ENCODE measurements at places on chromosomes 5 and 9. TPM values are rescaled to one million over a fixed set of nuclear protein-coding genes. Genes with fewer than 3 reads are reported as not detected.
A peak's percentile ranks its signal among the peaks of the same experiment; 100 is the strongest.

DNA sequence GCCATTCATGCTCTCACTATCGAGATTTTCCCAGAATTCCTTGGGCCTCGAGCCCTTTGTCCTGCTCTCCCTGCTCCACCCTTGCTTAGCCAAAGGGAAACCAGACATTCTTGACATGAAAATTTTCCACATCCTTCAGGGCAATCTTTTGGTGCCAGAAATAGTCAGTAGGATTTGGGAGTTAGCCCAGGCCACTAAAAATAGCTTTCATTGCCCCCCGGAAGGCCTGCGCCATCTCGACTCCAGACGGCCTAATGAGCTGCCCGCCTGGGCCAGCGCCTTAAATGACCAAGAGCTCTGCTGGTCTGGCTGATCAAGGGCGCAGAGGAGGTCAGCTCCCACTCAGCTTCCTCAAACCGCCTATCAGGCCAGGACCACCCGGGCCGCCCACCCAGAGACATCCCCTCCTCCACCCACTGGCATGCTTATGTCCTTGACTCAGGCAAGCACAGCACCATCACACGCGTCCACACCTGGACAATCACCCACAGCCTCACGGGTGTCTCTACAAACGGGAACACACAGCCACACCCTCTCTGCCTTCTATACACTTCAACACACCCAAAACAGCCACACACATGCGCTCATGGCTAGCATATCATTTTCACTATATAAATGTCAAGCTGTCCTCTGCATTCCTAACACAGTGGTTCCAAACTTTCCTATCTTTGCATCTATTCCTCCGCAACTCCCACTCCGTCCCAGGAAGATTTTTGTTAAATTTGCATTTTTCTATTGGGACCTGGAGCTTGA lies 20.9 kb downstream of the DUSP1 start:
- H3K4me1 ChIP-seq: peaks cover 7% of the 10 kb centered on the region
- H3K36me3 ChIP-seq: no peaks in the 10 kb centered on the region
- H3K27me3 ChIP-seq: no peaks in the 10 kb centered on the region
- no peak overlapping the region for H3K4me3 ChIP-seq
- peak overlapping the region; percentile 62 for H3K27ac ChIP-seq

LARP1 gene
- total RNA-seq: 123 TPM

DNA sequence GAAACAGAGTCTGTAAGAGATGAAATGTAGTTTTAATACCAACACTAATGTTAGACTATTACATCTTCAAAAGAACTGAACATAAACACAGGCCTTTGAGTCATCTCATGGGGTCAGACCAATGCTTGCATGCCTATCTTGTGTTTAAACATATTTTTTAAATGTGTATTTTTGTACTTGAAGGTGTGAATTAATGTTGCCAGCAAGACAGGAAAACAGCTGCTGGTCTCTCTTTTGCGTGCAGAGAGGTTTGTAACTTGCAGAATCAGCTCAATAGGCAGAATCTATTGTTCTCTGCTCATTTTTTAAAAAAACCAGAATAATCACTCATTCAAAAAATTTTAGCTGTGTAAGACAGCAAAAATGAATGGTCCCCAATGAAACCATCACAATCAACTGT lies 180.2 kb downstream of the ALDH1A1 start:
- no peaks in the 10 kb centered on the region for H3K27me3 ChIP-seq
- H3K27ac ChIP-seq: no peak overlapping the region
- no peak for DNase-seq
- H3K36me3 ChIP-seq: no peaks in the 10 kb centered on the region
- H3K4me3 ChIP-seq: no peak overlapping the region
- no peaks in the 10 kb centered on the region for H3K4me1 ChIP-seq

GRCh38 chr5:177357146-177357458 lies 622 bp upstream of the RGS14 start:
- no peaks in the 10 kb centered on the region for H3K36me3 ChIP-seq
- no peak for DNase-seq
- peaks cover 13% of the 10 kb centered on the region for H3K4me1 ChIP-seq
- no peak overlapping the region for H3K4me3 ChIP-seq
- peak overlapping the region; percentile 76 for H3K27ac ChIP-seq

RMRP gene
- 3,638 TPM for total RNA-seq

DNA sequence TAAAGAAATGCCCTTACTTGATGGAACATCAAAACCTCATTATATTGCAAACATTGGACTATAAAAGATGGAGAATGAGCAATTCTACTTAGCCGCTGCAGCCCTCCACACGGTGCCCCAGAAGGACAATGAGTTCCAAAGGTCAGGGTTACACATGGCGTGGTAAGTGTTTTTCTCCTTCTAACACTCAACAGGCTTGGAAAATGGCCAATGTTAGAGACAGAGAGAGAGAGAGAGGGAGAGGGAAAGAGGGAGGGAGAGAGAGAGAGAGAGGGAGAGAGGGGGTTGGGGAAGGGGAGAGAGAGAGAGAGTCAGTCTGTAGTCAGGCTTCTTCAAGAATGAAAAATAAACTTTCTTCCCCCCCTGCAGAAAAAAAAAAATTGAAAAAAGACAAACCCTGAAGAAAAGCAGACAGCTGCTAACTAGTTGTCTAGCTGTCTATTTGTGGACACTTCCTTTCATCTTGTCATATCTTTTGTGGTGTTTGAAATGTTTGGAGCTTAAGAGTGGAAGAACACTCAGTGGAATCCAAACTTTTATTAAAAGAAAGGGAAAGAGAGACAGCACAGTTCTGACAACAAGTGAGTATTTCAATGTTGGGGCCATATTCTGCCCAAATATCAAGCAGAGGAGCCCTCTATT lies 324.8 kb downstream of the TMEM38B start:
- no peak overlapping the region for H3K27ac ChIP-seq
- no peaks in the 10 kb centered on the region for H3K36me3 ChIP-seq
- no peaks in the 10 kb centered on the region for H3K4me1 ChIP-seq
- no peak overlapping the region for H3K4me3 ChIP-seq
- no peak for DNase-seq
- no peaks in the 10 kb centered on the region for H3K27me3 ChIP-seq

RBM22 gene
- total RNA-seq: 22.1 TPM

TRPM6 gene
- 21.5 TPM for total RNA-seq

- no peak for DNase-seq
- no peak overlapping the region for H3K4me3 ChIP-seq
- no peak overlapping the region for H3K27ac ChIP-seq
- H3K36me3 ChIP-seq: no peaks in the 10 kb centered on the region
- H3K4me1 ChIP-seq: no peaks in the 10 kb centered on the region
Measured at GRCh38 chr5:146240951-146241350, 37.5 kb downstream of the RBM27 start.

DNA sequence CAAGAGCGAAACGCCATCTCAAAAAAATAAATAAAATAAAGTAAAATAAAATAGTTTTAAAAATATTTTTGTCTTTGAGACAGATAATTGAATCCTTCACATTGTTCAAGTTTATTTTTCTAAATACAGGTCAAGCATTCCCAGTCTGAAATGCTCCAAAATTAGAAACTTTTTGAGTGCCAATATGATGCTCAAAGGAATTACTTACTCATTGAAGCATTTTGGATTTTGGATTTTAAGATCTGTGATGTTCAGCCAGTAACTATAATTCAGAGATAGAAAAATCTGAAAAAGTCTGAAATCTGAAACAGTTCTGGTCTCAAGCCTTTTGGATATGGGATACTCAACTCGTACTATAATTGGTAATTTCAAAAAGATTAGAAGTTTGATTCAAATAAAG lies 39.8 kb downstream of the RBM27 start:
- peaks cover 12% of the 10 kb centered on the region for H3K36me3 ChIP-seq
- H3K27ac ChIP-seq: no peak overlapping the region
- no peaks in the 10 kb centered on the region for H3K27me3 ChIP-seq
- no peaks in the 10 kb centered on the region for H3K4me1 ChIP-seq
- no peak for DNase-seq

PRRX2 gene
- not detected for total RNA-seq

GRCh38 chr9:92739346-92739970 lies 25.2 kb downstream of the BICD2 start:
- DNase-seq: no peak
- no peak overlapping the region for H3K4me3 ChIP-seq
- H3K36me3 ChIP-seq: no peaks in the 10 kb centered on the region
- H3K27me3 ChIP-seq: no peaks in the 10 kb centered on the region
- peaks cover 29% of the 10 kb centered on the region for H3K4me1 ChIP-seq

DNA sequence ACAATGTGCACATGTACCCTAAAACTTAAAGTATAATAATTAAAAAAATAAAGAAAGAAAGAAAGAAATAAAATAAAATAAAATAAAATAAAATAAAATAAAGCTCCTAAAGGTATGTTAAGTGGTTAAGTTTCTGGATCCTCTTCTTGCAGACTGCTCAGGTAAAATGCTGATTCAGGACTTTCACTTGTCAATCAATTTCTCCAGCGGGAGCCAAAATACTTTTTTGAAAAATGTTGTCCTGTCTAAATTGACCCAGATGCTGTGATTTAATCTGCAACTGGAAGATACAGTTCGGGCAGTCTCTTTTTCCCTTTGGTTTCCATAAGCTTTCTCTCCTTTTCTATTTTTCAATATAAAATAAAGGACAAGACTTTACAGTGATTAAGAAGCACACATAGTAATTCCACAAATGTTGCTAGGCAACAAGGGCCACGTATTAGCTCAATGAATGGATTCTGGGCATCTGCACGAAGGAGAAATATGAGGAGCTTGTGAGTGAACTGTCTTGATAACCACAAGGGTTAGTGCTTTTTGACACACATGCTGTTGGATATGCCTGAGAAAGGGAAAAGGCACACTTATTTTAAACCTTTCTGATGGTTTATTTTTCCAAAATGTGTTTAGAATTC lies 38.6 kb downstream of the HTR4 start:
- no peaks in the 10 kb centered on the region for H3K36me3 ChIP-seq
- H3K27me3 ChIP-seq: no peaks in the 10 kb centered on the region
- H3K4me3 ChIP-seq: no peak overlapping the region
- no peaks in the 10 kb centered on the region for H3K4me1 ChIP-seq

- H3K4me3 ChIP-seq: no peak overlapping the region
- H3K27me3 ChIP-seq: no peaks in the 10 kb centered on the region
- no peak overlapping the region for H3K27ac ChIP-seq
- no peaks in the 10 kb centered on the region for H3K4me1 ChIP-seq
Measured at GRCh38 chr9:5575000-5575399, 53.9 kb upstream of the RIC1 start.

DNA sequence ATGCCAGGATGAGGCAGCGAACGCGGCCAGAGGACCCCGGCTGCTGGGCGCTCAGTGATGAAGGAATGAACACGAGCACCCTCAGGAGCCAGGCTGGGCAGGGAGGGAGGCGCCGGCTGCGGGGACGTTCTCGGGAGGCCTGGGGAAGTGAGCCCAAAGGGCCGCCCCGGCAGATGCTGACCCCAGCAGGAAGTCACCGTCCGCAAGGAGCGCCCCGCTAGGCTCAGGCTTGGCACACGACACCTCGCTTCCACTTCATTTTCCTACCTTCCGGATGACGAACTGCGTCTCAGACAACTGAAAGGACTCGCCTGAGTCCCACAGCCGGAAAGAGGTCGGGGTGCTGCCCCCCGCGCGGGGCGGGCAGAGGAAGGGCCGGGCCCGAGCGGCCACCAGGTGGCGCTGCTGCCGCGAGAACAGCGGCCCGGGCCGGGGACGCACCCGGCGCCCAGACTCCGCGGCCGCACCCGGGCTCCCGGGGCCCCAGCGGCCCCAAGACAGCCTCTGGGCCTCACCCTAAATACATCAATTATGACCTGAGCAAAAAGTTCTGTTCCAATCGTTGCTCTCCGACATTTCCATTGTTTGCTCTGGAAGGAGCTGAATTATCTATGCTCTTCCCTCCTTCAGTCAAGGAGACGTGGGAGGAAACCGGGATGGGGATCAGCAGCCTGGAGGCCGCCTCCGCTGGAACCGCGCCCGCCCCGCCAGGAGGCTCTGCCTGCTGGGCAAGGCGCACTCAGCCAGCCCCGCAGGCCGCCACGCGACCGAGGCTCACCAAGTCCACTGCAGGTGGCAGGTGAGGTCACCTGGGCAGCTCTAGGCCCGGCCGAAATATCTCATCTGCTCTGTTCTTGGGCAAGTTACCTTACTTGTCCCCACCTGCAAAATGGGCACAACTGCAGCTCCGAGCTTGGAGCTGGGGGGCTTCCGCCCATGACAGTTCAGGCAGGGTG lies 107.0 kb downstream of the ZNF354C start:
- no peak overlapping the region for H3K4me3 ChIP-seq
- H3K36me3 ChIP-seq: no peaks in the 10 kb centered on the region
- H3K4me1 ChIP-seq: no peaks in the 10 kb centered on the region
- no peak overlapping the region for H3K27ac ChIP-seq
- no peaks in the 10 kb centered on the region for H3K27me3 ChIP-seq
- peak; percentile 34 for DNase-seq

GRCh38 chr5:141180313-141180712 lies 1.9 kb upstream of the PCDHB16 start:
- H3K4me3 ChIP-seq: no peak overlapping the region
- DNase-seq: no peak
- no peaks in the 10 kb centered on the region for H3K36me3 ChIP-seq
- H3K4me1 ChIP-seq: no peaks in the 10 kb centered on the region
- peaks cover 18% of the 10 kb centered on the region for H3K27me3 ChIP-seq
- no peak overlapping the region for H3K27ac ChIP-seq

BARHL1 gene
- total RNA-seq: not detected

GRCh38 chr5:2750758-2751464 lies 566 bp downstream of the IRX2 start:
- no peaks in the 10 kb centered on the region for H3K36me3 ChIP-seq
- H3K27me3 ChIP-seq: peaks cover 97% of the 10 kb centered on the region
- no peak overlapping the region for H3K27ac ChIP-seq
- H3K4me1 ChIP-seq: peaks cover 11% of the 10 kb centered on the region
- H3K4me3 ChIP-seq: no peak overlapping the region

FAM163B gene
- total RNA-seq: not detected

- H3K27me3 ChIP-seq: no peaks in the 10 kb centered on the region
- H3K27ac ChIP-seq: no peak overlapping the region
Measured at GRCh38 chr5:32076699-32077695, 97.1 kb downstream of the GOLPH3 start.

DNA sequence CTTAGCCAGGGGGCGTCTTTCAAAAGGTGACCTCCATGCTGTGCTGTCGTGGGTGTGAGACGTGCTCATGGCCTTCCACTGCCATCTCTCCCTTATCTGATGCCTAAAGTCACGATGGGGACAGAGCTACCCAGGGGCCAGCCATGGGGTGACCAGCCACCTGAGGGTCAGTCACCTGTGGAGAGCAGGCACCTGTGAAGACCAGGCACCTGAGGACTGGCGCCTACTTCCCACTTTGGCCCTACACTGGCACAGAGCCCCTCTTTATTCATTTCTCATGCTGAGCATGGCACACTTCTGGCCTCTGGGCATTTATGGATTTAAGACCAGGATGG lies 6.4 kb upstream of the EXOC3 start:
- no peaks in the 10 kb centered on the region for H3K27me3 ChIP-seq
- H3K36me3 ChIP-seq: no peaks in the 10 kb centered on the region
- no peak for DNase-seq
- H3K27ac ChIP-seq: no peak overlapping the region
- no peaks in the 10 kb centered on the region for H3K4me1 ChIP-seq

DNA sequence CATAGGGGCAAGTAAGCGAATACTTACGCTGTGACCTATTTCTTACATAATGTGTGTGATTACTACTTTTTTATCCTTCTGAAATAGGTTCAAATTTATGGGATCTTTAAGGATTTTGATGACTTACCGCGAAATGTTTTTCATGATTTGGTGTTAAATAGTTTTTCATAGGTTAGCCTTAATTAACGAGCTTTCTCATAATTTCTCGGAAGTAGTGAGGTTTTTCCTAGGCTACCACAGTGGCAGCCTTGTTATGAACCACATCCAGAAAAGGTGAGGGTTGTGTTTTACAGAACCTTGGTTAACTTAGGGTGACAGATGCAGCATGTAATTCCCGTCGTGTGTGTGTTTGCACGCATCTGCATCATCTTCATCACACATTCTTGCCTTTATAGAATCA lies 1.3 kb downstream of the SH3GL2 start:
- H3K27ac ChIP-seq: no peak overlapping the region
- no peak for DNase-seq
- peaks cover 62% of the 10 kb centered on the region for H3K27me3 ChIP-seq
- H3K4me3 ChIP-seq: no peak overlapping the region

PCDHB6 gene
- not detected for total RNA-seq

Data from transverse colon (tissue), 4 donors.